ENCODE measurements at places on chromosomes 5 and 9.

DNA sequence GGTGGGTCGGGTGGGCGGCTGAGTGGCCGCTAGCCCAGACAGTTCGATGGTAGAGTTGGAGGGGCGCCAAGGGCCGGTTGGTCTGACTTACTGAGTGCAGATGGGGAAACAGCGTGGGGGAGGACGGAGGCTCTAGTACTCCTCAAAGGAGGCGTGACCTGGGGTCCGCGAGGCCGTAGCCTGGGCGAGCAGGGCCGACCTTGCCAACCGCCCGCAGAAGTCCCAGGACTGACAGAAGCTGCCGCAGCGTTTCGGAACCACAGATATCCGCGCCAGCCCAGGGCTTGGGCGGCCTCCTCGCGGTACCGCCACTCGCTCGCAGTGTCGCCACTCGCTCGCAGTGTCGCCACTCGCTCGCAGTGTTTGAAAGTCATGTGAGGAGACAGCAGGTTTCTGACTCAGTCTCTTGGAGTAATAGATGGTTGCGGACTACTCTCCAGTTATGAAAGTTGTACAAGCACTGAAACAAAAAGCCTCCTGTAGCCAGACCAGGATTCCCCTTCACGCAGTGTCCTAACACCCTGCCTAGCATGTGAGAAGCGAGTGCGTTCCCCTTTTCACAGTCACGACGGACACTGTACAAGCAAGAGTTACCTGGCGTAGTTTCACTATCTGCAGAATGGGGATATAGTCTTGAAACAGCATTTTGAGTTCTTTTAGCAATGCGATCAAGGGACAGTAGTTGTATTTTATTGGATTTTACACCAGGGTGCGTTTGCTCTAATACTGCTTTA lies 674 bp downstream of the TMEM38B start:
- peak; percentile 25 for DNase-seq

GRCh38 chr9:110208031-110208430 lies at the start of gene C9orf152:
Gene C9orf152 (minus strand): TSS chr9:110208159. CDS start chr9:110207579, 580 bp downstream.
- DNase-seq, result no peak

- no peak for DNase-seq
Observed at GRCh38 chr9:69466151-69466550, 141.1 kb downstream of the ENTREP1 start.

DNA sequence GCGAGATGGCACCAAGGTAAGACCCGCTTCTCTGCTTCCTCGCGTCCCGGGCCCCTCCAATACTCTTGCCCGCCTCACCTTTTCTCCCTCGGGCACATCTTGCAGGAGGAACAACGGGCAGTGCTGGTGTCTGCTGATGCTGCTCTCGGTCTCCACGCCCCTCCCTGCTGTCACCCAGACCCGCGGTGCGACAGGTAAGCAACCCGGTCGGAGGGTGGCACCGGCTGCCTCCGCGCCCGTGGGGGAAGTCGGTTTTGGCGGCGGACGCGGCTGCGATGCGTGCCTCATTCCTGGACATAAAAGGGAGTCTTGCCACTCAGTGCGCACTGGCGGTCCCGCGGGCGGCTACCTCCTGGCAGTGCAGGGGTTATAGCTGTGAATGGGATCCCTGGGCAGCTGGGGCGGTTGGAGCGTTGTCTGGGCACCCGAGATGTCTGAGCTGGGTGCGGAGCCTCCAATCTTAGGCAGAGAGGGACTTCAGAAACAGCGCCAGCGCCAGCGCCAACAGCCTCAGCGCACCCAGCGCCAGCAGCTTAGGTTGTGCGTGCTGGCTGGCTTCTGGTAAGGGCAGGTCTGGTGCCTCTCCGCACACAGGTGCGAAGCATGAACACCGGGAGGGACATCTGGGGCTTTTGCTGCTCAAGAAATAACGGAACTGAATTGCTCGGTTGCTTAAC lies 488 bp downstream of the COL15A1 start:
- peak; percentile 2 for DNase-seq

- DNase-seq, result no peak
Observed at GRCh38 chr5:172556262-172556661, 84.8 kb upstream of the NEURL1B start.

DNA sequence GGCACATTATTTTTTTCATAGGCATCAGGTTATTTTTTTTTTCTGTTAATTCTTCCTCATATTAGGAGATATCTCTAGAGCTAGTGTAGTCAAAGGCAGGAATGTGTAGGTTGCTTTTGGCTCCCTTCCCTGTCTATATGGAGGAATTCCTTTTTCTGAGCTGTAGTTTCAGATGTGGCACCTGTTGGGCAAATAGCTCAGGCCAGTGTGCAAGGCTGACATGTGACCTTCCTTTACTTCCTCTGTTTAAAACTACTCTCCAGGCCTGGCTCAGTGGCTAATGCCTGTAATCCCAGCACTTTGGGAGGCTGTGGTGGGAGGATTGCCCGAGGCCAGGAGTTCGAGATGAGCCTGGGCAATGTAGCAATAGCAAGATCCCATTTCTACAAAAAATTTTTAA lies 40.5 kb upstream of the KIAA1958 start:
- DNase-seq, result no peak

- no peak for DNase-seq
Observed at GRCh38 chr5:128649192-128649591, 111.1 kb upstream of the FBN2 start.

DNA sequence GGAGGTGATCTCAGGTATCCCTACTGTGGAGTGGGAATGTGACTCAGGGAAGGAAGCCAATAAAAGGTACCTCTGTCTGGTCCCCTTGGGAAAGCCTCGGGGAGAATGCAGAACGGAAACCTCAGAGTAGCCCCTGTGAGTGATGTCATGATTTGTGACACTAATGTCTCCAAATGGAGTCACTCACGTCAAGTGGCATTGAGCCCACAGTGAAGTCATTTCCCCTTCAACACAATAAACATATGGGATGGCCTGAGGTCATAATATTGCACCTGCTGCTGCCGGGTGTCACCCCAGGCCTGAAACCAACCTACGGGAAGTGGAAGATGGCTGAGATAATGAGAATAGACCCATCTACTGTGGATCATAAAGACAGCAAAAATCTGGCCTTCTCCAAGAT lies 75.9 kb upstream of the GOLM1 start:
- no peak for DNase-seq

DNA sequence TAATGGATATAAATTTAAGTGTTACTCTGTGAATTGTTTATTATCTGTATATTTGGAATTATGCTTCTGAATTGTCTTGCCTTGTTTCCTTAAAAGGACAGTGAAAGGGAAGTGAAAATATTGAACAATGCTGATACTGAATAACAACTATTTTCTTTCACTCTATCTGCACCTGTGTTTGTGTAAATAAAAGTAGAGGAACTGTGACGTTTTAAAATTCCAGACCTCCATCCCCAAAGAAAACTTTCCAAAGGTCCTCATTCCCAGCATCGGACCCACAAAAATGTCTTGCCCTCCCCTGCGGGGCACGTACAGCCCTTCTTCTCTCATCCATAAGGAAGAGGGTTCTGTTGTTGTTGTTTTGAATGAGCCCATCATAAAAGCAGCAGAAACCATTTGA lies 100.0 kb downstream of the NLN start:
- DNase-seq, result no peak

DNA sequence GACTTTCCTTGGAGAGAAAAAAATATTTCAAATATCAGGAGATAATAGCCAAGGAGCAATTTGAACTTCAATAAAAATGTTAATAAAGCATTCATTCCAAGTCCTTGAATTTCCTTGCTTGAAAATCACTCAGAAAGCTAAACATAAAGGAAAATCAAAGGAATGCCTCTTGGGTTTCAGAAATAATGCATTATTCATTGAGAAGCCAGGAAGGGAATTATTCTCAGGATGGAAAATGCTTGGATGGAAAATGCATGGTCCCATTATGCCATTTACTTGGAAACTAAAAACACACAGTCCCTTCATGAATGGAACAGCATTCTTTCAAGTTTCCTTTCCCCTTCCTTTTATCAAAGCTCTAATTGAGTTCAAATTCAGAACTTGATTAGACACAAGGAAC lies 160.9 kb downstream of the LPAR1 start:
- DNase-seq, result no peak

DNA sequence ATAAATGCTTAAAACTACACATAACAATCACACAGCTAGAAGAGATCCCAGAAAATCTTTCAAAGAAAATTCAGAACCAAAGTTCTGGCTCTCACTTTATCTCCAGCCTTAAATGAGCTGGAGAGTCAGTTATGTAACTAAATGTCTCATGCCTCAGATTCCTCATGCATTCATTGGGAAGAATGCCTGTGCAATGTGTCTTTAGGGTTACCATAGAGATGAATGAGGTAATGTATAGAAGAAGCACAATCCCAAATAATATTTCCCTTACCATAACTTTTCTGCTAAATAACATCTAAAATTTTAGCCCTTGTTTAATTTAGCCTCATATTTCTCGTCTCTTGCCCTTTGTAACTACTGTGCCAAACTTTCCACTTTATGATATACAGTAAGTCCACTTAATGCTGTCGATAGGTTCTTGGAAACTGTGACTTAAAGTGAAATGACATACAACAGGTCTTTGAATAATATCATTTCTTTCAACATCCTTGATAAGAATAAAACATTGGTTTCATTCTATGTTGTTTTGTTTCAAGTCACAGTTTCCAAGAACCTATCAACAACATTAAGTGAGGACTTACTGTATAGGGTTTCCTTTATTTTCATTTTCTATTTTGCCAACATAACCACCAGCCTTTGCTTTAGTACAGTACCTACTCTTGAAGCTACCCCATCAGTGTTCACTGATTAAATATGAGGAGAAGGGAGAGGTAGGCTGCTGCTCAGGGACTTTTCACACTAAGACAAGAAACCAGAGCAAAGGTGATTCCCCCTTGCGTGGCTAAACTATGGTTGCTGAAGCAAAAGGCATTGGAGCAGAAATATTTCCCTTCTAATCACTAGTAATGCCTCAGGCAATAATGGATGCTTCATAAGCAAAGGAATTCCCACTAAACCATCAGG lies 295.7 kb upstream of the PTGER4 start:
- DNase-seq, result no peak

- DNase-seq, result no peak
Observed at GRCh38 chr9:82890865-82891264, 172.1 kb downstream of the RASEF start.

GRCh38 chr9:71791875-71792274 lies 23.6 kb upstream of the CEMIP2 start:
- DNase-seq, result no peak

GRCh38 chr9:81682797-81683196 lies 6.5 kb downstream of the TLE1 start:
- DNase-seq, result no peak

All from DMS79 treated with DMSO at 0.1 percent for 48 hours (cell line).